Aorta (tissue), 5 donors: ENCODE measurements at places on chromosomes 5 and 9. TPM values are rescaled to one million over a fixed set of nuclear protein-coding genes. Genes with fewer than 3 reads are reported as not detected.

- no peak for DNase-seq
Measured at GRCh38 chr9:34086864-34087263, 38.2 kb upstream of the UBAP2 start.

NACC2 gene
- 61.0 TPM for total RNA-seq

DNA sequence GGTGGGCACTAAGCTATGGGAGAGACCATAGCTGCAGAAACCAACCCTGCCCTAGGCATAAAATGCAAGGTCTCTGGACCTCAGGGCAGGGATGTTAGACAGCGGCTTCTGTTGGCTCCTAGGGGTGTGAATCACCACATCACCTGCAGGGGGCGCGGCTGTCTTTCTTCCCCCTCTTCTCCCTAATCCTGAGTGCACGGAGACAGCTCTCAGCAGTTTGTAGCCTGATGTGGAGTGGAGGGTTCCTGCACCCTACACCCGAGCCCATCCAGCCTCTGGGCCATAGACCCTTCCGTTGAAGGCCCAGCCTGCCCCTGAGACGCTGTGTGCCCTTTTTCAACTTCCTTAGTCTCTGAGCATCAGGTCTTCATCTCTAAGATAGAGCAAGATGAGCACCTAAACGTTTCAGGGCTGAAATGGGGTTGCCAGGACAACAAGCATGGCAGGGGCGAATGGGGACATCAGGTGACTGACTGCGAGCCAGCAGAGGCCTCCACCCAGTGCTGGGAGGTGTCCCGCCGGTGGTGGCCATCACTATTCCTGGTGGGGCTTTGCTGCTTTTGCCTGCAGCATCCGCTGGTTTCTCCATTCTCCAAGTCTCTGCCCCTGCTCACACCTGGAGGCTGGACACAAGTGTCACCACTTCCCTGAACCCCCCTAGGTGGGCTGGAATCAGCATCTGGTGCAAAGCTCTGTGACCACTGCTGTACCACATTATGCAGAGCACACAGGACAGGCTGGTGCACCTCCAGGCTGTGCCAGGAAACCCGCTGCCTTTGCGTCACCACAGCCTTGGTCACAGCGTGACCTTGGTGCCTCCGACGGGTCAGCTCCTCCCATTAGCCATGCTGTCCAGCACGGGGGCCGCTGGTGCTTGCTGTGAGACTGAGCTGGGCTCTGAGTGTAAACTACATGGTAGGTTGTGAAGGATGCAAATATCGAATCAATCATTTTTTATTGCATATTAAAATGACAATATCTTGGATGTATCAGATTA lies 2.5 kb upstream of the SEC16A start:
- DNase-seq: peak; percentile 94

DNA sequence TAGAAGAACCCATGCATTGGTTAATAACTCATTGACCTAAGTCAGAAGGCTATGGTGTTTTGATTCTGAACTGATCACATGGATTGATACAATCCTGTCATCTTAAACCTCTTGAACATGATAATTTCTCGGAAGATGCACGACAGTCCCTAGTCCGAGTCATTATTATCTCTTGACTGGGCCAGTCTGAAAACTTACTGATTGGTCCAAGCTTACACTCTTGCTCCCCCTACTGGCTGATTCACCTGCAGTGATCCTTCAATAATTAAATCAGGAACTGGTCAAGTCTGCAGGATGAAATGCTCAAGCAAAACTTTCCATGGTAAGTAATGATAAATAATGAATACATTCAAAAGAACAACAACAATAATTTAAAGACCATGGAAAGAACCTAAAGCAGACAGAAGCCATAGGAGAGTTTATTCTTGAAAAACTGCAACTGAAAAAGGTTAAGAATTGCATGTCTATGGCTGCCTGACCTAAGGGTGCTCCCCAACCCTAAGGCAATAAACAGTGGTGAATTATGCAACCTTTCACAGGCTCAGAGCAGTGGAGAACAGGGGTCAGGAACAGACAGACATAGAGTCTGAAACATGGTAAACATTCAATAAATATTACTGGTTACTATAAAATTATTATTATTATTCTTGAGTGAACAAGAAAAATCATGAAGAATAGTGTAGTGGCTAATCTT lies 79.3 kb downstream of the BRINP1 start:
- DNase-seq: no peak

DNA sequence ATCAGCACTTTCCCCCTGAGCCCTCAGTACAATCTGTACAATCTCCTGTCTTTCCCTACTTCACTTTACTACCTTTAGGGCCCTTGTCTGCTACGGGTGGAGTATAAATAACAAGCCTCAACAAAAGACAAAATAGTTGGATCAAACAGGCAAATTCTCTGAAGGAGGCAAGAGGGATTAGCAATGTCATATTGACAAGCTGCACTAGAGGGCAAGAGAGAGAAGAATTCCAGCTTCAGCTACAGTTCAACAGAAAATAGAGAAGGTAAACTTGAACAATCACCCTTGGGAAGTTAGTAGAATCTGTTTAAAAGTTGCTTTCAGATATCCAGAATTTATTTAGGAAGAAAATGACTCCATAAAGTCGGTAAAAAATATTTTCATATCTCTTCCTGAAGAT lies 68.4 kb upstream of the IZUMO3 start:
- DNase-seq: no peak
